SJSA1 (cell line): ENCODE measurements at places on chromosomes 4 and X. TPM values are rescaled to one million over a fixed set of nuclear protein-coding genes. Genes with fewer than 3 reads are reported as not detected.

GRCh38 chrX:149494844-149495565 lies 10.1 kb downstream of the IDS start:
- DNase-seq: no peak

GRCh38 chrX:11629593-11630211 lies 36.0 kb downstream of the ARHGAP6 start:
- DNase-seq: no peak

DNA sequence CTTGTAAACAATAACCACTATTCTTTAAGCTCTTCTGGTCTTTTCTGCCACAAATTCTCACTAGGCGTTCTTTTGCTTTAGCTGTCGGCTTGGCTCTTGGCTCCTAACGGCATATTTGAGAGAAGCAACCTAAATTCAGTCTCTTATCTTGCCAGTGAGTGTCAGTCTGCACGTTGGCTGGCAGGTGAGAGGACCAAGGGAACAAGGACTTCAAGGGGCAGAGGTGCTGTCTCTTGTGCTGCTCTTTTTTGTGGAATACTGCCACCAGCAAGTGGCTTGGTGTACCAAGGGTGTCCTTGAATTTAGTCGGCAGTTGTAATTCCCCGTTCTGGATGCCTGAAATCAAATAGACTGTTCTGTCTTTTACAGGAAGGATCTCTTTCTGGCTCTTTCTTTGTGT lies 77.8 kb upstream of the SLC4A4 start:
- DNase-seq: no peak

The STS gene
- total RNA-seq: 2.4 and 4.4 TPM in 2 replicates

The CCDC149 gene
- total RNA-seq: 3.2 and 4.3 TPM in 2 replicates

The ALAS2 gene
- not detected in 2 replicates for total RNA-seq
